ENCODE measurements at places on chromosomes 6 and 20.

DNA sequence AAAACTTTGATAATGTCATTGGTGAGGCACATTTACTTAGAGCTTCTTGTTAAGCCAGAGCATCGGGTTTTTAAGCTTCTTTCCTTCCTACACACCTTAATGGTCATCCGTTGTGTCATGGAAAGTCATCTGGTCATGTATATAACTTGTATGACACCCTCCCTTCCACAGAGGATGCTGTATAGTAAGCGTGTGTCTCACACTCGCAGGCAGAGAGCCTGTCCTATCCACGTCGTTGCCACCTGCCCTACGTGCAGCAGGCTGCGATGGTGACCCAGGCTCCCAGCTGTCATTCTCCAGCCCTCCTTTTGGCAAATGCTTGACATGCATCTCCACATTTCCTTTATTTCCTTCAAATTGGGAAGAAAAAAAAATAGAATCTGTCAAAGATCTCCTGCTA, 85.6 kb downstream of the MYB start:
- DNase-seq = no peak

DNA sequence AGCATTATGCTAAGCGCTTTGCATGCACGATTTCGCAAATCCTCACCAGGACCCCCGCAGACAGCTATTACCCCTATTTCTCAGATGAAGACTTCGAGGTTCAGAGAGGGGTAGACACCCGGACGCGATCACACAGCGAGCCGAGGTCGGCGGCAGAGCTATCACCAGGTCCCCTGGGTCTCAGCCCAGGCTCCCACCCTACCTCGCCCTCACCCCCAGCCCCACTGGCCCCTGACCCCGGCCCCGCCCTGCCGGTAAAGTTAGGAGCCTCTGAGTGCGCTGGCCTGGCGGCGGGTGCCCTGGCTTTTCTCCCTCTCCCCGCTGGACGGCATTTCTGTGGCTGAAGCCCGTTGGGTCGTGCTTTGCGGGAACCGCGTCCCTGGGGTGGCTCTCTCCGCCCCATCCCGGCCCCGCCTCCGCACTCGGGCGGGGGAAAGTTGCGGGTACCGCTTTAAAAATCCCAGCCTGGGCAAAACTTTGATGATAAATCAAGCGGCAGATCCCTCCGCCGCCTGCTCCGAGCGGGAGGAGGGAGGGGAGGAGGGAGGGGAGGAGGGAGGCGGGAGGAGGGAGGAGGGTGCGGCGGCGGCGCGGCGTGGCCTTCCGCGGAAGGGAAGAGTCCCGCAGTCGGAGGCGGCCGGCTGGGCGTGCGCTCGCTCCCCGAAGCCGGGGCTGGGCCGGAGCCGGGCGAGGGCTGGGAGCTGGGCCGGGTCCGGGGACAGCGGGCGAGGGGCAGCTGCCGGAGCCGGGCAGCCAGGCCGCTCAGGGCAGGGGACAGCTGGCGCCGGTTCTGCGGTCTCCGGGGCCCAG, at the start of gene VSTM2L:
Gene VSTM2L (plus strand): TSS at position 624 of the 810 bp plus-strand sequence. CDS start 224 bp downstream, outside the sequence.
- DNase-seq = no peak

DNA sequence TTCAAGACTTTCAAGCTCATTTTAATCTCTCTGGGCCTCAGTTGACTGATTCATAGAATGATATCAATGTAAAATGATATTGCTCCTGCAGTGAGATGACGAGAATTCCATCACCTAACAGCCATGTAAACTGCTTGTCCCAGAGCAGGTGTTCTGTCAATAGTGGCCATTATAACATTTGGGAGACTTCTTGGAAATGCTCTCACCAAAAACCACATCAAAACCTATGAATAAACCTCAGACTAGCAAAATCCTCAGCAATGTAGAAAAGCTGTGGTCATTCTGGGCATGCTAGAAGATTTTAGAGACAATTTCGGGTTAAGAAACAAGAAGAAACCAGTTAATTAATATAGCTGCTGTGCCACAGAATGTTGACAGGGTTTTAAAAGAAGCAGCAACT, 225.4 kb downstream of the FRK start:
- DNase-seq = no peak

DNA sequence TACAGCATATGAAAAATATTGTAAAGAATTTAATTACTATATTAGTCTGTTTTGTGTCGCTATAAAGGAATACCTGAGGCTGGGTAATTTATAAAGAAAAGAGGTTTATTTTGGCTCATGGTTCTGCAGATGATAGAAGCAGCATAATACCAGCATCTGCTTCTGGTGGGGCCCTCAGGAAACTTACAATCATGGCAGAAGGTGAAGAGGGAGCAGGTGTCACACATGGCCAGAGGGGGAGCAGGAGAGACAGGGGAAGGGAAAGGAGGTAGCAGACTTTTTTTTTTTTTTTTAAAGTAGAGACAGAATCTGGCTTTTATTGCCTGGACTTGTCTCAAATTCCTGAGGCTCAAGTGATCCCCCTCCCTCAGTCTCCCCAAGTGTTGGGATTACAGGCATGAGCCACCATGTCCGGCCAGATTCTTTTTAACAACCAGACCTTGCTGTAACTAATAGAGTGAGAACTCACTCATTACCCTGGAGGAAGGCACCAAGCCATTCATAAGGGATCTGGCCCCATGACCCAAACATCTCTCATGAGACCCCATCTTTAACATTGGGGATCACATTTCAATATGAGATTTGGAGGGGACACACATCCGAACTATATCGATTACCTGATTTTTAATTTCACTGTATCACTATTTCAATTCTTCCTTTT, 64.6 kb downstream of the MAN1A1 start:
- DNase-seq = no peak

DNA sequence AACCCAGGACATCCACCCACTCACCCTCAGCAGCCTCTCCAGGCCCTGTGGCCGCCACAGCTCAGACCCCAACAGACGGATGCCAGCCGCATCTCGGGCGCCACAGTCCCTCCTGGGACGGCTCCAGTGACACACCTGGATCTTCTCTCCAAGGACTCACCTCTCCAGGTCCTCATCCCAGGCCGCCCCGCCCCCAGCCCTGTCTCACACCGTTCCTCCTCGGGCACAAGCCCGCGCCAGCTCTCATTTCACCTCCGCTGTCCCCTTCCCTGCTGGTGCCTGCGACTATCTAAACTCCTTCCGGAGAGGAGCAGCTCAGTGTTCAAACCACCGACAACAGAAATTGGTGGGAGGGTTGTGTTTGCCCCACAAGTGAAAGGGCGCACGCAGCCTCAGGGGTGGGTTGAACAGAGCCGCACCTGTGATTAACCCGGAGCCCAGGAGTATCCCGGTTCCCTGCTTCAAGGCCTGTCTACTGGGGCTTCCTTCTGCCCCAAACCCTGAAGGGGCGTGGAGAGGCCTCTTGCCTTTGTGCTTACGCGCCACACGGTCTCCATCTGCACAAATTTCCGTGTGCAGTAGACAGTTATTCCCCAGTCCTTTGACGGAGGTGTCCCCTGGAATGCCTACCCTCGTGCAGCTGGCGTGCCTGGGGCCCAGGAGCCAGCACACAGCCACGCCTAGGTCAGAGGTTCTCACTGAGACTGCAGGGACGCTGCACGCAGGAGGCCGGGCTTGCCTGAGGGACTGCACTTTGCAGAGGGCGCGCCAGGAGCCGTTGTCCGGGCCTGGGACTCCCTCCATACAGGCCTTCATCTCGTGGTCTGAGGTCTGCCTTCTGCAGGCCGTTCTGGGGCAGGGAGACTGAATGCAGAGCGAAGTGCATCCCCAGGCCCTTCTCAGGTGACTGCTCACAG, 232.7 kb downstream of the DLL1 start:
- no peak for DNase-seq

DNA sequence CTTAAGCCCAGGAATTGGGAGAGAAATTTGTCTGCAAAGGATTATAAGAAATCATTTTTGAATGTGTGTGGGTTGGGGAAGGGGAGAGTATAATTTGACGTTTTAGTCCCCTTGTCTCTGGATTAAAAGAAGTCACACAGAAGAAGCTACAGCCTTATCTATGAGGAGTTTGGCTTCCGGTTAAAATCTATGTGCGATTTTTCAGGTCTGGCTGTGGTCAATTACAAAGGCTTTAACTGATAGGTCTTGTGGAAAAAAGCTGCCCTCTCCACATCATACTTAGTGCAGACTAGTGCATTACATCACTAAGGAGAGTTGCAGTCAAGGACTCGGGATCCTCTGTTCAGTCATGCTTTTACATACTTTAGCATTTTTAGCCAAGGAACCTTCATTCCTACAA, 80.3 kb upstream of the HTR1B start:
- DNase-seq = no peak

- DNase-seq = no peak
These were observed 295.2 kb downstream of the PHF3 start for GRCh38 chr6:63930848-63931247.

GRCh38 chr6:149142924-149143429, 174.5 kb upstream of the TAB2 start:
- no peak for DNase-seq

GRCh38 chr6:89284963-89285735, 29.9 kb downstream of the GABRR2 start:
- DNase-seq = no peak

- no peak for DNase-seq
These were observed 80.2 kb downstream of the SYNJ2 start for GRCh38 chr6:158061709-158062461.

DNA sequence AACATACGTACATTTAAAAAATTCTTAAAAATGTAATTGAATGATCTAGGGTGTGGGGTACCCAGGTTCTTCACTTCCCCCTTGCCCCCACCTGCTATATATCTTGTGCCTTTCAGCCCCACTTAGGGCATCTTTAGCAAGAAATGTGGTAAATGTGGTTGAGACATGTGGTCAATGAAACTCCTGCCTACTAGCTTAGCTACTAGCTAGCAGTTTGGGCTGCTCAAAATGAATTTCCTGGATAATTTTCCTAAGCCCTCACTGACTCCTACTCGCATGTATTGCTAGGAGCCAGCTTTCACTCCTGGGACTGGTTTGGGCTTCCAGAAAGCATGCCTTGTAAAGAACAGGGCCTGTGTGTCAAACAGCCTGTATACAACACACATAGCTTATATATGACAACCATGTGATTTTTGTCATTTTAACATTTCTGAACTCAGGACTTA, 257.3 kb downstream of the ATXN1 start:
- no peak for DNase-seq

DNA sequence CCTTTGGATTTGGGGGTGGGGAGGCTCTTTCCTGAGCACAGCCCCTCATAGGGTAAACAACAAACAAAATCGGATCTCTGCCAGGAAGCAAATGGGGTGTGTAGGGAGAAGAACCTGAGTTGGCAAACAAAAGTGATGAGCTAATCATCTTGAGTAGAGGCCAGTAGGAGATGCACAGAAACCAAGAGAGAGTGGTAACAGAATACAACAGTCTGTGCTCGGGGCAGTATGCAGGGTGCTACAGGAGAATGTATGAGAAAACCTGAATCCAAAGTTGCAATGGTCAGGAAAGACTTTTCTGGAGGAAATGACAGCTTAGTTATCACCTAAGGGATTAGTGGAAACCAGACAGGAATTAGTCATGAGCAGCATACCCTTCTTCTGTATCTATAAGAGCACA, 177.8 kb downstream of the CDKAL1 start:
- DNase-seq = no peak

DNA sequence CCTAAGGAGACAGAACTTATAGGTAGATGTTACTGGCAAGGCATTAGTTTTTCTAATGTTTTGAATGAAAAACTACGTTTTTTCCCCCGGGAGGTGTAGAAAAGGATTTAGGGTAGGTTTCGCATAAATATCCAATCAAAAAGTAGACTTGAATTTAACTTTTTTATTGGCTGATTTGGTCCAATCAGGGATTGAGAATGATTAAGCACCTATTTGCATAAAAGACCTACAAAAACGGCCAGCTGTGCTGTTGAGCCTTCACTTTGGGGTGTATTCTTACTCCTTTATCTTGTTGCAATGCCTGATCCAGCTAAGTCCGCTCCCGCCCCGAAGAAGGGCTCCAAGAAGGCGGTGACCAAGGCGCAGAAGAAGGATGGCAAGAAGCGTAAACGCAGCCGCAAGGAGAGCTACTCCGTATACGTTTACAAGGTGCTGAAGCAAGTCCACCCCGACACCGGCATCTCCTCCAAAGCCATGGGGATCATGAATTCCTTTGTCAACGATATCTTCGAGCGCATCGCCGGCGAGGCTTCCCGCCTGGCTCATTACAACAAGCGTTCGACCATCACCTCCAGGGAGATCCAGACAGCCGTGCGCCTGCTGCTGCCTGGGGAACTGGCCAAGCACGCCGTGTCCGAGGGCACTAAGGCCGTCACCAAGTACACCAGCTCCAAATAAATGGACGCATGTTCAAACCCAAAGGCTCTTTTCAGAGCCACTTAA, 113.5 kb upstream of the BTN3A2 start:
- peak; percentile 90 for DNase-seq

GRCh38 chr6:109782491-109782999, 91.4 kb downstream of the FIG4 start:
- DNase-seq = no peak

- peak; percentile 74 for DNase-seq
These were observed 146.9 kb downstream of the MACROD2 start for GRCh38 chr20:14142171-14142570.

DNA sequence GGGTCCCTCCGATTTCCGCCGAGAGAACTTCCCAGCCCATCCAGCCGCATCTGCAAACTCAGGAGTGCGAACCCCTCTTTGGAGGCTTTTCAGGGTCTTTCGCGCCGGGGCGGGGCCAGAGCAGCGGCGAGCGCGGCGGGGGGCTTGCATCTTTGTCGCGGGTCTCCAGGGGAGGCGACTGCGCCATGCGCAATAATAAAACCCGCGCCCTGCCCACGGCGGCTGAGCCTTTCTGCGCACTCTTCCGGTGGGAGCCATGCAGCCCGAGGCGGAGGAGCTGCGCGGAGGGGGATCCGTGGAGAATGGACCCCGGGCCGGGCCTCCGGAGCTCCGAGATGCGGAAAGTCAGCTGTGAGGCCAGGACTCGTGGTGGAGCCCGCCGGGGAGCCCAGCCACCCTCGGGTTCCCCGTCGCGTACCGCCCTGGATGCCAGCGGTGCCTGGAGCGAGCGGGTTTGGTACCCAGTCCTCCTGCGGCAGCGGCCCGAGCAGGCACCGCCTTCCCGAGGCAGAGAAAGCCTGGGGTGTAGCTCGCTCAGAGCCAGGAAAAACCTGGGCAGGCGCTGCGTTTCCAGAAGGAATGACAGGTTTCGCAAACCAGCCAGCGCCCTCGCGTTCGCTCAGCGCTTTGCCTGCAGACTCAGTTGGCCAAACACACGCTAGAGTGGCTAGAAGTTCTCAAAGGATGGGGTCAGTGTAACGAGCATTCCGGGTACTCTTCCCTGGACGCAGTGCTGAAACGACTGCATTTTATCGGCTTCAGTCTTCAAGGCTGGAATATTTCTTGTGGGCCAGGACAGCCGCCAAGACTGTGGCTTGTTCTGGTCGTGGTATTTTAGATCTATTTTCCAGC, 1.2 kb downstream of the AKAP12 start:
- DNase-seq = no peak

GRCh38 chr6:29294499-29294914, 7.0 kb upstream of the OR14J1 start:
- no peak for DNase-seq
